ENCODE measurements at places on chromosomes 3 and 15.

DNA sequence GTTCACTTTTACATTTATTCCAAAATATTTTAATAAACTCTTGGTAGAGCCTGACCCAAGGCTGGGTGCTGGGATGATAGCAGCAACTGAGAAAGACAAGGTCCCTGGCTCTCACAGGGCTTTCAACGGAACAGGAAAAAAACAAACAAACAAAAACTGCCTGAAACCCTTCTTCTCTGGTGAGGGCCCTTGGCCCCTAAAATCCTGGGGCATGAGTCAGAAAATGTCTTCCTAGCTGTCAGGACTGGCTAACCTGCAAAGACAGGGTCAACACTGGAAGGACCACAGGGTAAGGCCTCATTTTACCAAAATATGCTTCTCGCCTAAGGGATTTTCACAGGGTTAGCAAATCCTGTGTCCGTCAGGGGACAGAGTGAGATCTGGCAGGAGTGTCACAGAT lies 45.7 kb upstream of the WNT5A start:
- DNase-seq: no peak

DNA sequence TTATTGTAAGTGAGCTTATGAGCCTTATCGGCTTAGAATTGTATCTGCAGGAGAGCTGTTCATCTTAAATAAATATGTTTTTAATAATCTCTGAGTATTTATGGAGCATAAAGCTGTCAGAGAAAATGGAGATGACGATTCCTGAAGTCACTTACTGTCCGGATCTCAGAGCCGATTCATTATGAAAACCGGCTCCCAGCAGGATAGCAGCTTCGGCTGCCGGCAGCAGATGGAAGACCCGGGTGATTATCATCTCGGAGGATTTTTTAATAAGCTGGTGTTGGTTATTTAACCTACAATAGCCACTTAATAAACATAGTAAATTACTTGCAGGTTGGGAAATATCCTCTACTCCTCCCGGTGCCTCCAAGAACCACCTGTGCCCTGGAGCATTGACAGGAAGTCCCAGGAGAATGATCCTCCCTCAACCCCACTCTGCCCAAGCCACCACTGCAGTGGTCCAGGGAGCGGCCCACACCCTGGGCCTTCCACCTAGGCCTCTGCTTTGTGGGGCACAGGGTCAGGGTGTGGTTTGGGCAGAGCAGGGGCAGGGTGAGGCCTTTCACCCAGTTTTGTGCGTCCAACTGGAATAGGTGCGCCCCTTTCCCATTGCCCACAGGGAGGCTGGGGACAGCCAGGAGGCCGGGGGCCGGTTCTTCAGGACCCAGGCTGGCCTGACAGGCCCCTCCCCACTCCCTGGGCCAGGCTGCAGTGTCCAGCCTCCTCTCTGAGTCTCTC lies 42.2 kb upstream of the PRR23E start:
- DNase-seq: no peak

- no peak for DNase-seq
Observed at GRCh38 chr3:114405202-114405990, 111.6 kb downstream of the TIGIT start.

- DNase-seq: no peak
Observed at GRCh38 chr3:177194299-177194698, 3.0 kb downstream of the TBL1XR1 start.

- DNase-seq: no peak
Observed at GRCh38 chr15:51970132-51970817, 1.3 kb downstream of the LEO1 start.

DNA sequence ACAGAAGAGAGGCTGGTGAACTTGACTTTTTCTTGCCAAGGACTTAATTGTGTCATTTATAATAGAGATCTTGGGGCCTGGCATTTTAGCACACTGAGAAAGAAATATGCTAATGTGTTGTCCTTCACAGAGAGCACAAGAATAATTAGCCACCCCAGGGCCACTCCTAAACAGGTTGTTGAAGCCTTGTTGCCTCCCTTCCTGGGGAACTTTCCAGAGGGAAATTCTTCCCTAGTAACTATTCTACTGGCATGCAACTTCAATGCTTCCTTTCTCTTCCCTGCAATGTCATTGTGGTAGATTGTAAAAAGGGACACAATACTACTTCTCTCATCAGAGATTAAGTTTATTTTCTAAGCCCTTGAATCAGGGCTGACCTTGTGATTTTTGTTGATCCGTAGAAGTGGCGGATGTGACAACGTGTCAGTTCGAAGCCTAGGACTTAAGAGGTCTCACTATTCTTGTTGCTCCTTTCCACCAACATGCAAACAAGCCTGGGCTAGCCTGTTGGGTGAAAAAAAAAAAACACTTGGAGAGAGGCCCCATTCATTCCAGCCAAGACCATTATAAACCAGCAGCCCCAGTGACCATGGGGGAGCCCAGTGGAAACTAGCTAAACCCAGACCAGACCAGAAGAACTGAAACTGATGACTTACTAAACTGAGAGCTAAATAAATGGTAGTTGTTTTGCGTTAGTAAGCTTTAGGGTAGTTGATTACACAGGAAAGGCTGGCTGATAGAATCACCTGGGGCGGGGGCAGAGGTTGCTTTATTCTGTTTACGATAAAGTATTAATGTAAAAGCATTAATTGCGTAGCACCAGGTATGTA lies 287.2 kb downstream of the SHQ1 start:
- no peak for DNase-seq

GRCh38 chr3:190860521-190860920 lies 2.0 kb downstream of the GMNC start:
- DNase-seq: no peak

DNA sequence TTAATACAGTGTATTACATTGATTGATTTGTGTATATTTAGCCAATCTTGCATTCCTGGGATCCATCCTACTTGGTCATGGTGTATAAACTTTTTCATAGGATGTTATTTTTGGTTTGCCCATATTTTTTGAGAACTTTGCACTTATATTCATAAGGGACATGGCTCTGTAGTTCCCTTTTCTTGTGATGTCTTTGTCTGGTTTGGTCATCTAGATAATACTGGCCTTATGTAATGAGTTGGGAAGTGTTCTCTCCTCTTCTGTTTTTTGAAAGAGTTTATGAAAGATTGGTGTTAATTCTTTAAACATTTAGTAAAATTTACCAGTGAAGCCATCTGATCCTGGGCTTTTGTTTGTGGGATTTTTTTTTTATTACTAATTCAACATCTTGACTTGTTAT lies 9.6 kb downstream of the CHST13 start:
- no peak for DNase-seq

DNA sequence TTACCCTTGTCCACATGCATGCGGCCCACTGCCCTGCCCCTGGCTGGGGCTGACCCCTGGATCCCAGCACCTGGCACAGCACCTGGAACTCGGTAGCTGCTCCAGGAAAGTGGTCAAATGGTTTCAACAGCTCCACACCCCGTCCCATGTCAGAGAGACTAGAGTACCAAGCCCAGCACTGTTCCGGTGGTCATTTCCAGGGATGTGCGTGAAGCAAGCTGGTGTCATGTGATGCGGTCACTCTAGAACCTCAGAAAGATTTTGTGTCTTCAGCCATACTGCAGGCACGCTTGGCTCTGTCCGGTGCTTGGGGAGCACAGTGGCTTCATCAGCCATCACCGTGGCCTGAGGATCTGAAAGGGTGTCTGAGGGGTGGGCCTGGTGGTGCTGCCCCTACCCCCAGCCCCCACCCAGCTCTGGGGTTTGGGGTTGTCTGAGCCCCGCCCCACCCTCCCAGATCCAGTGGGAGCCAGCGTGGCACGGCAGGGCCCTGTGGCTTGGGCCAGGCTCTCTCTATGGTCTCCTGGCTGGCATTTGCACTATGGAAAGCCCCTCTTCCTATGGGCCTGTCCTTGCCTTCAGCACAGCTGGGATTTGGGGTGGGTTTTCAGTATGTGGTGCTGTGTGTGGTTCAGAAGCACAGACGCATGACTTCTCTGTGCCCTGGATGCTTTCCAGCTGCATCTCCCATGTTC lies 15.3 kb downstream of the APBA2 start:
- no peak for DNase-seq

GRCh38 chr15:49881866-49882265 lies 237.2 kb downstream of the ATP8B4 start:
- no peak for DNase-seq

GRCh38 chr3:18234717-18235335 lies 190.3 kb downstream of the SATB1 start:
- no peak for DNase-seq

DNA sequence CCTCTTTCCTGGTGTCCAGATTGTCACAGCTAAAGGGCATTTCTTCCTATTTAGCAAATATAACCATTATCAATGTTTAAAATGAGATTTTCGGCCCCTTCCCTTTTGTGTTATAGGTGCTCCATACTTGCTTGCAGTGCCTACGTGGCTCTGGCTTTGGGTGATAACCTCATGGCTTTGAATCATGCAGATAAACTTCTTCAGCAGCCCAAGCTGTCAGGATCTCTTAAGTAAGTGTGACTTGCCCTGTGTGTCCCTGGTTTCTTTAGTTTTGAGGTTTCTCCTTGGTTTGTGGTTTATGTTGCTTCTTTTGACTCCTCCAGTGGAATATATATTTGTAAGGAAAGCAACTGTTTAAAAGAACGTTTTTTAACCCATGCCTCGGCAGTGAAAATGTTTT lies 58.5 kb upstream of the TRIM71 start:
- no peak for DNase-seq

DNA sequence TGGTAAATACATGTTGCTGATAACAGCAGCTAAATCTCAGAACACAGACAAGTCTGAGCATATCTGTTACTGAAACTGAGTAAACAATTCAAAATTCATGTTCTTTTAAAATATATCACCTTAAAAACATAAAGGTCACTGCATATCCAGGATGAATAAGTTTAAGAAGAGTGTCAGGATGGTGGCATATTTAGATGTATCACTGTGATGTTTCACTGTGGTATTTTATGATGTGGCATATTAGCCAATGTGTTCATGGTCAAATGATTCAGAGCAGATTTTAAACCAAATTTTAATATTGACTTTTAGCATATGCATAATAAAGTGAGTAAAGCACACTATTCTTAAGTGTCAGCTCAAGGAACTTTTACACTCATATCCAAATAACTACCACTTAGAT lies 346.4 kb upstream of the DPPA4 start:
- no peak for DNase-seq

DNA sequence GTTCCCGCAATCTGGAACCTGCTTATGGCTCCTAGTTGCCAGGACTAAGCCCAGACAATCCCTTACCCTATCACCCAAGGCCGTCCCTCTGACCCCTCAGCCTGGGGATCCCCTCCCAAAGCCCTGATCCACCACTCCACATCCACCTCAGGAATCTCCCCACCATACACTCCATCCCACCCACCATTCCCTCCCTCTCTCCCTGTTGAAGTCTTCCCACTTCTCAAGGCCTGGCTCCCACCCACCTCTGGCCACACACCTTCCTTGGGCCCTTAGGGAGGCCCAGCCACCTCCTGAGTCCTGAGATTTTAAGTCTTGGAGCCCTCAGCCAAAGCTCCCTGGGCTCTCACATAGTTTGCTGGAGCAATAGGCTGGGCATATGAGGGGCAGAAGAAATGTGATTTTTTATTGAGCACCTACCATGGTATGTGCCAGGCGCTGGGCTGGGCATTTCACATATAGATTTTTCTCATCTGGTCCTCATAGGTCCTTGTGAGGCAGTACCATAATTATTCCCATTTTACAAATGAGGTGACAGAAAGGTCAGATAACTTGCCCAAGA lies 48.1 kb downstream of the HCN4 start:
- no peak for DNase-seq

GRCh38 chr15:86522721-86523120 lies 443.1 kb downstream of the AGBL1 start:
- DNase-seq: no peak

- no peak for DNase-seq
Observed at GRCh38 chr3:181998828-181999227, 287.1 kb downstream of the SOX2 start.

GRCh38 chr3:124657138-124657537 lies 73.1 kb upstream of the UMPS start:
- no peak for DNase-seq

GRCh38 chr3:196492080-196492479 lies 11.5 kb downstream of the RNF168 start:
- no peak for DNase-seq

DNA sequence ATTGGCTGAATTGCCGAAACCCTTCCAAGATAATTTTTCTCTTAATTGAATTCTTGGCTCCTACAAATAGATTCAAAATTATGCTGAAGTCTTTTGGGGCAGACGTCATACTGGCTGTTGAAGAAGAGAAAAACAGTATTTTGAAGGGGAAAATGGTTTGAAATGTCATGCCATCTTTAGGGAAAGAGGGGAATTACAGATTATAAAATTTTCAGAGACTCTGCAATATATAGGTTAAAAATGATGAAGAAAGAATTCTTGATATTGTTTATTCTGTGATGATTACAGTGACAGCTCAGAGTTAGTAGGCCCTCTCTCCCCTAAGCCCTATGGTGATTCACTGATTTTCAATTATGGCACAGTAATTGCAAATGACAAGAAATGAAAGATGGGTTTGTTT lies 86.1 kb downstream of the CGNL1 start:
- DNase-seq: no peak

GRCh38 chr15:93417156-93417555 lies 328.1 kb upstream of the RGMA start:
- no peak for DNase-seq

DNA sequence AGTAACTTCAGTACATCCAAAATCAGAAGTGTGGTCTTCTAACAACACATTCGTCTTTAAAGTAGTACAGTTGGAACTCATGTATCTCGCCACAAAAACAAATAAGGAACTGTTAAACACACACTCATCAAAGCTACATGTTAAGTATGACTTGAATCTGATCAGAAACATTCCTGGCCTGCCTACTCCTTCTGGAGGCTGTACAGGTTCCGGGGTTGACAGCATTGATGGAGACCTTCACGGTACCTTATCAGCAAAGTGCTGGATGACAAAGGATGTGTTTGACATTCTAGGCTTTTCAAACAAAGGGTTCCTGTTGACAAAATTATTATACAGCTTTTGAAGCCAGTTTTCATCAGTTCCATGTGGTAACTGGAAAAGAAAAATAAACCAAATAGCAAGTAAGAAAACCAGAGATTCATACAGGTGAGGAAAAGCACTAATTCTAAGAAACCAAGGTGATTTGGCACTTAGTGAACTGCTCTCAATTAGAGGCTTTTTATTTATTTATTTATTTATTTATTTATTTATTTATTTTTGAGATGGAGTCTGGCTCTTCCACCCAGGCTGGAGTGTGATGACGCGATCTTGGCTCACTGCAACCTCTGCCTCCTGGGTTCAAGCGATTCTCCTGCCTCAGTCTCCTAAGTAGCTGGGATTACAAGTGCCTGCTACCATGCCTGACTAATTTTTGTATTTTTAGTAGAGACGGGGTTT lies 44.3 kb downstream of the MYO5C start:
- DNase-seq: no peak

DNA sequence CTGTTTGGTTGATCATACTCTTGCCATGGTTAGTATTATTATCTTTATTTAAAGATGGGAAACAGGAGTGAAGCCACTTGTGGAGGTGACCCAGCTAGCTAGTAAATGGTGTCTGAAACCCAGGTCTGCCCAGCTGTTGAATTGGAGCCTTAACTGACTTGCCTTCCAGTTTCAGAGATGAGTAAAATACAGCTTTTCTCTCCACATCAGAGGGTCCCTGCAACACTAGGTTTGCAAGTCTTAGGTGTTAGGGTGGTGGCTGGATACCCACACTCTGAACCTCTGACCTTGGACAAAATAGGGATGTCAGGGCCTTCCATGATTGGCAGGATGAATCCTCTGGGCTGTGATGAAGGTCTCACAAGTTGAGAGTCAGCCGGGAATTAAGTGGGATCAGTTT lies 4.1 kb downstream of the FLNB start:
- no peak for DNase-seq
